ENCODE measurements at places on chromosomes 2 and 18. TPM values are rescaled to one million over a fixed set of nuclear protein-coding genes. Genes with fewer than 3 reads are reported as not detected.

The ERCC3 gene
- 38.0 TPM for total RNA-seq

The NAT8 gene
- total RNA-seq, result not detected

The CRYGD gene
- not detected for total RNA-seq

The CDH19 gene
- not detected for total RNA-seq

The PSMA8 gene
- total RNA-seq, result not detected

The LTBP1 gene
- 12.5 TPM for total RNA-seq

The STAT4 gene
- 0.05 TPM for total RNA-seq

The ALPG gene
- 65.3 TPM for total RNA-seq

The GREB1L gene
- 11.0 TPM for total RNA-seq
